RPMI7951 (cell line): ENCODE measurements at places on chromosomes 1 and 21. TPM values are rescaled to one million over a fixed set of nuclear protein-coding genes. Genes with fewer than 3 reads are reported as not detected.

The GBP4 gene
- 0.60 and 0.78 TPM in 2 replicates for total RNA-seq

The TEDDM1 gene
- not detected in 2 replicates for total RNA-seq

The LIX1L gene
- 29.7 and 31.3 TPM in 2 replicates for total RNA-seq

The MYOG gene
- total RNA-seq: not detected in 2 replicates

The BRWD1 gene
- total RNA-seq: 23.4 and 30.1 TPM in 2 replicates
